ENCODE measurements at places on chromosomes 13 and 19. TPM values are rescaled to one million over a fixed set of nuclear protein-coding genes. Genes with fewer than 3 reads are reported as not detected.

- no peaks in the 10 kb centered on the region for H3K27me3 ChIP-seq
- no peaks in the 10 kb centered on the region for H3K36me3 ChIP-seq
- H3K4me3 ChIP-seq, result no peak overlapping the region
- H3K4me1 ChIP-seq, result peaks cover 19% of the 10 kb centered on the region
- DNase-seq, result no peak
- H3K27ac ChIP-seq, result peak overlapping the region; percentile 49
Observed at GRCh38 chr19:2628597-2628996, 73.9 kb downstream of the GNG7 start.

DNA sequence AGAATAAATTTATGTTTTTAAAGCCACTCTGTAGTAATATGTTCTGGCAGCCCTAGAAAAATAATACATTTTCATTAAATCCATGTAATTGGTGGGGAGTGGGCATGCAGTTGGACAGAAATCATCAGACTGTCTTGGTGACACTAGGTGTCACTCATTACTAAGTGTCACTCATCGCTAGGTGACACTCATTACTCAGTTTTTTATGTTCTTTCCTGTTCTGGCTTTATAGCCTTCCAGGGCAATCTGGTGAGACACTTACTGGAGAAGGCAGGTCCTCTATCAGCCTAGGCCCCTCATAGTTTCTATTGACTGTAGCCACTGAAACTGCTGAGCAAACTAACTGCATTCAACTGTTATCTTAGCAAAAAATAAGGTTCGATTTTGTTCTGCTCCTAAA lies 542.1 kb downstream of the SLITRK1 start:
- no peaks in the 10 kb centered on the region for H3K36me3 ChIP-seq
- no peak overlapping the region for H3K4me3 ChIP-seq
- H3K27ac ChIP-seq, result no peak overlapping the region
- no peaks in the 10 kb centered on the region for H3K27me3 ChIP-seq

GRCh38 chr13:20264271-20265018 lies 32.3 kb upstream of the GJB6 start:
- H3K4me3 ChIP-seq, result no peak overlapping the region
- H3K27me3 ChIP-seq, result peaks cover 42% of the 10 kb centered on the region
- peaks cover 2% of the 10 kb centered on the region for H3K36me3 ChIP-seq
- H3K4me1 ChIP-seq, result no peaks in the 10 kb centered on the region
- DNase-seq, result no peak
- H3K27ac ChIP-seq, result peak overlapping the region; percentile 53

Gene CYP2A7
- total RNA-seq, result not detected

Gene FUT2
- total RNA-seq, result not detected

Gene SLC44A2
- total RNA-seq, result 186 TPM

DNA sequence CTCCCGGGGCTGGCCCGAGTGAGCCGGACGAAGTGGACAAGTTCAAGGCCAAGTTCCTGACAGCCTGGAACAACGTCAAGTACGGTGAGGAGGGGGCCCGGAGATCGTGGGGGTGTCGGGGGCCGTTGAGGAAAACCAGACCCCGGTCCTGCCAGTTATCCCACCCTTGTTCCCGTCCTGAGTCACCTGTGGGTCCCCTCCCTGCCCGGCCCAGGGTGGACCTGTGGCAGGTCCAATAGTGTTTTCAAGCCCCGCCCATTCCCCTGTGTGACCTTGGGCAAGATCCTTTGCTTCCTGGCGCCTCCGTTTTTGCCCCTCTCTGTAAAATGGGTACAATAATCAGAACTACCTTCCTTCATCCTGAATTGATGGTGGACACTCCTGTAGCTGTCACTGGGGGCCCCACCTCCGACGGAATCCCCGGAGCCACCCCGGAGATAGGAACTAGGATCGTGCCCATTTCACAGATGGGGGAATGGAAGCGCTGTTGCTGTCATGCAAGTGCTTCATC lies 593 bp downstream of the ATG4D start:
- no peak for DNase-seq
- H3K4me3 ChIP-seq, result peak overlapping the region; percentile 94
- H3K4me1 ChIP-seq, result peaks cover 13% of the 10 kb centered on the region
- no peaks in the 10 kb centered on the region for H3K36me3 ChIP-seq
- H3K27me3 ChIP-seq, result peaks cover 9% of the 10 kb centered on the region

Gene KL
- not detected for total RNA-seq

Gene PTPRH
- total RNA-seq, result not detected

- H3K27ac ChIP-seq, result no peak overlapping the region
- no peaks in the 10 kb centered on the region for H3K4me1 ChIP-seq
- no peaks in the 10 kb centered on the region for H3K27me3 ChIP-seq
Observed at GRCh38 chr13:107824635-107825034, 390.7 kb downstream of the LIG4 start.

DNA sequence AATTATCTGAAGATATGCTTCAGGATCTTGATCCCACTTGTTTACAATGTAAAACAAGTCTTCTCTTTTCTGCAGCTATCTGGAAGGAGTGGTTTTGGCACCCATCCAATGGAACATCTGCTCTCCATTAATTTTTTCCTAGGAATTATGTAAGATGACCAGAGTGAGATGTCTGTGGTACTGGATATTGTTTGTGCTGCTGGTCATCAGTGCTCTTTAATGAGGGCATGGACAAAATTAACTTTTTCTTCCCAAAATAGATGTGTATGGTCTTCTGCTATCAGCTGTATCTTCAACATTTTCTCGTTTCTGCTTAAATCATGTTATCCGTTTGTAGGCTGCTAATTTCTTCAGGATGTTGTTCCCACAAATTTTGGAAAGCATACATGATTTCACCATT lies 415.4 kb upstream of the KLHL1 start:
- DNase-seq, result no peak
- H3K36me3 ChIP-seq, result no peaks in the 10 kb centered on the region
- no peak overlapping the region for H3K4me3 ChIP-seq
- H3K27me3 ChIP-seq, result no peaks in the 10 kb centered on the region

- no peaks in the 10 kb centered on the region for H3K27me3 ChIP-seq
- H3K4me1 ChIP-seq, result no peaks in the 10 kb centered on the region
- no peak for DNase-seq
- H3K4me3 ChIP-seq, result no peak overlapping the region
- H3K27ac ChIP-seq, result no peak overlapping the region
- no peaks in the 10 kb centered on the region for H3K36me3 ChIP-seq
Observed at GRCh38 chr19:27740396-27740795, 1472.6 kb downstream of the UQCRFS1 start.

GRCh38 chr19:19459707-19460251 lies 54.3 kb downstream of the GATAD2A start:
- peak; percentile 45 for DNase-seq
- no peaks in the 10 kb centered on the region for H3K27me3 ChIP-seq
- H3K27ac ChIP-seq, result peak overlapping the region; percentile 99
- H3K36me3 ChIP-seq, result peaks cover 2% of the 10 kb centered on the region
- peaks cover 63% of the 10 kb centered on the region for H3K4me1 ChIP-seq
- H3K4me3 ChIP-seq, result peak overlapping the region; percentile 96

Gene COX7A1
- not detected for total RNA-seq

GRCh38 chr19:51821921-51822320 lies 27.0 kb downstream of the FPR3 start:
- DNase-seq, result no peak
- no peak overlapping the region for H3K4me3 ChIP-seq
- no peak overlapping the region for H3K27ac ChIP-seq
- no peaks in the 10 kb centered on the region for H3K27me3 ChIP-seq

GRCh38 chr19:15422296-15423075 lies 3.7 kb upstream of the AKAP8L start:
- H3K4me3 ChIP-seq, result no peak overlapping the region
- no peak overlapping the region for H3K27ac ChIP-seq
- no peaks in the 10 kb centered on the region for H3K27me3 ChIP-seq
- H3K36me3 ChIP-seq, result peaks cover 8% of the 10 kb centered on the region
- peaks cover 25% of the 10 kb centered on the region for H3K4me1 ChIP-seq
- no peak for DNase-seq

Gene OR7C1
- not detected for total RNA-seq

GRCh38 chr19:19296953-19297689 lies 23.2 kb downstream of the SUGP1 start:
- H3K27me3 ChIP-seq, result no peaks in the 10 kb centered on the region
- no peak for DNase-seq
- H3K4me1 ChIP-seq, result no peaks in the 10 kb centered on the region
- no peak overlapping the region for H3K4me3 ChIP-seq
- no peaks in the 10 kb centered on the region for H3K36me3 ChIP-seq

GRCh38 chr13:109593230-109593629 lies 193.2 kb downstream of the IRS2 start:
- H3K27me3 ChIP-seq, result peaks cover 49% of the 10 kb centered on the region
- no peaks in the 10 kb centered on the region for H3K4me1 ChIP-seq
- H3K4me3 ChIP-seq, result no peak overlapping the region
- no peak overlapping the region for H3K27ac ChIP-seq
- DNase-seq, result no peak

Gene PSG3
- 0.42 TPM for total RNA-seq

DNA sequence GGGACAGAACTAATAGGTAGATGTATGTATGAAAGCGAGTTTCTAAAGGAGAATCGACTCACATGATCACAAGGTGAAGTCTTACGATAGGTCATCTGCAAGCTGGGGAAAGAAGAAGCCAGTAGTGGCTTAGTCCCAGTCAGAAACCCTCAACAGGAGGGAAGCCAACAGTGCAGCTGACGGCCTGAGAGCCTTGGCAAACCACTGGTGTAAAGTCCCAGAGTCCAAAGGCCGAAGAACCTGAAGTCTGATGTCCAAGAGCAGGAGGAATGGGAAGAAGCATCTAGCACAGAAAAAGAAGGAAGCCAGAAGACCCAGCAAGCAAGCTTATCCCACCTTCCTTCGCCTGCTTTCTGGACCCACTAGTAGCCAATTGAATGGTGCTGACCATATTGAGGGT lies 507.6 kb upstream of the ARGLU1 start:
- no peaks in the 10 kb centered on the region for H3K36me3 ChIP-seq
- H3K27ac ChIP-seq, result no peak overlapping the region
- H3K27me3 ChIP-seq, result no peaks in the 10 kb centered on the region
- no peaks in the 10 kb centered on the region for H3K4me1 ChIP-seq

Data from T-helper 17 cell (primary cell).